ENCODE measurements at places on chromosomes 12 and 14.

DNA sequence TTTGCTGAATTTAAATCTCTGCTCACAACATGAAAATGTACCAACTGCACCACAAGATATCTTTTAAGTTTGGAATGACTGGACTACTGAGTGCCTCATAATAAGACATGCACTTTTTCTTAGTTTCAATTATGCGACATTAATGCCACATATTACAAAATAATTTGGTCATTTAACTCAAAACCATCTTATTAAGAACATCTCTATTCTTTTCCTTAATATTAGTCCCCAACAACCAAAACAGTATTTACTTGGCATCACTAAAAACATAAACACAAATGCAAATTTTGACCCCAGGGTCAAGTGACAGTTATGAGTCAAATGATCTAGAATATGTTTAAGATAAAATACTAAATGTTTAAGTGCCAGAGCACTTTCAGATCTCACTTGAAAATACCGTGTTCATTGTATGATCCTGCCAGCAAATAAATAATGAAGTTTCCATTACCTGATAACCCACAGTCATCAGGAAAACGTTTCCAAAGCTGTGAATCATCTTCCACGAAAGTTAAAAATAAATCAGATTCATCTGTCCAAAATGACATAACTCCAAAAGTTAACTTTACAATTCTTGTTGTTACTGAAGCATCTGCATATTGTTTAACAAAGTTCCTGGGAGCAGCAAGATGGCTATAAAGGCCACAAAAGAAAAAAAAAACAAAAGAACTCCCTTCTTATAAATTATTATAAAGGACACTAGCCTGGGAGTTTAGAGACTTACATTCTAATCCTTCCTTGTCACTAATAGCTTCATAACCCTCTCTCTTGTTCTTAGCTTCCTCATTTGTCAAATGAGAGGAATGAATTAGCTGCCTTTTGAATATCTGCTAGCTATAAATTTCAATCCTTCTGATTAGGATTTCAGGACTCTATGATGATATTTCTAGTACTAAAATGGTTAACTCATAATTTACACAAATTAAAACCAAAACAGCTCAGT is 30.5 kb upstream of the AP4S1 start:
- no peak for DNase-seq

DNA sequence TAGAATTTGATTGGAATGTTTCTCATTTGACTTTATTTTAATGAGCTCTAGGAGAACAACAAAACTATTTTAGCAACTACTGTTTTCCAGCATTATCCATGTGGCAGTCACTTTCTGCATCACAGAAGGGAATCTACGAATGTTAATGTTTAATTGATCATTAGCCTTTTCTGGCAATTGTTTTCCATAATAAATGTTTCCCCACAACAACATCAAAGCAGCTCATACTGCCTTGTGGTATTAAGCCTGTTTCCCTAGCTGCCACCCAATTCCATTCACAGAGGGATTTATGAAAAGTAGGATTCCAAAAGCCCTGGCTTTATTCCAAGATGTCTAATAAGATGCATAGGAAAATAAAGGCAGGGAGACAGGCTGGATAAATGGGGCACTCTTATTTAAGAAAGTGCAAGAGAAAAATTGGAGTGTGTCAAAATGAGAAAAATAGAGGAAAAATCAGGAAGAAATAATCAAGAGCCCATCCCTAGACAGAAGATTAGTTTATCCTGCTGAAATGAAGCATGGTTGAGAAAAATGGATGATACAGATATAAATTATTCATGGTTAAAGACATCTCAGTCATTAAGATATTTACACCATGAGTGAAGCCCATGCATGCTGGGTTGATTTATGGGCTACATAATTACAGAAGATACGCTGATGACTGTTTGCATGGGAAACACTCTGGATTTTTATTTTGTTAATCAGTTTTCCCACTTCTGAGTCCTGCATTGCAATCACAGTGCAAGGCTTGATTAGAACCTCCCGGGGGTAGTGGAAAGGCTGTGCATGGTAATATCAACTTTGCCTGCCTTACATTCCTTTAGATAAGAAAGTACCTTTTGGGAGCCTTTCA is 180.3 kb downstream of the HELB start:
- no peak for DNase-seq

- no peak for DNase-seq
These were observed 825 bp upstream of the CCDC85C start for GRCh38 chr14:99604766-99605298.

DNA sequence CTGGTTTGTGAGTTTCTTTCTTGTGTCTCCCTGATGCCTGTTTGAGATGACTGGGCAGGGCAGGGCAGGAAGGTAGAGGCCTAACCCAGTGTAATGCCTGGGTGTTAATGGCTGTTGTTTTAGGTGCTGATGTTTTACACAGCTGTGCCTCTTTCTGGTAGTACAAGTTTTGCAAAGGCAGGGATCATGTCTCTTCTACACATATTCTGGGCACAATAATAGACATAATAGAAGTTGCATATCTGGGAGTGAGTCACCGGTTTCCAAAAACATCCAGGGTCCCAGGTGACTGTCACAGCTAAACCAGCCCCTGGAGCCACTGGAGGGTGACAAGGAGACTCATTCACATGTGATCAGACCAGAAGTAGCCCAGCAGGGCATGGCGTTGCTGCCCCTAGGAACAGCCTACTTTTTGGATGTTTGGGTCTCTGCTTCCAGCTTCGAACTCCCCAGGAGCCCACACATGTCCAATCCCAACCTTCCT is 18.1 kb downstream of the TPCN1 start:
- DNase-seq, result no peak

GRCh38 chr14:97491697-97492096 is 694.5 kb downstream of the VRK1 start:
- no peak for DNase-seq

- no peak for DNase-seq
These were observed 46.8 kb downstream of the RNF34 start for GRCh38 chr12:121446750-121447149.

GRCh38 chr14:41446008-41446407 is 160.7 kb upstream of the LRFN5 start:
- DNase-seq, result no peak

DNA sequence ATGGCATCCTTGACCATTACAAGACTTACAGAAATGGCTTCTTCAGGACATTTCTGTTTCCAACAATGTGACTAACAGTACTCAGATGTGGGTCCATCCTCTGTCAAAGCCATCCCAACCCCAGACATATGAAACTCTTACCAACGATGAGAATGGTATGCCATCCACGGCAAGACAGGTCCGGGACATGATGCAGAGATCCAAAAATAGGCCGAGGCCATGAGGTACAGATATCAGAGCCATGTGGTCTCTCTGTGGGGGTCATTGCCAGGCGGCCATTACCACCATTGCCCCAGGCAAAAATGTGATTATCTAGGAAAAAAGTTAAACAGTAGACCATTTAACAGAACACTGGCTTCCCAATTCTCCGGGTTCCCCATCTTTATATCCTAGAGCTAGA is 27.5 kb downstream of the ZC2HC1C start:
- DNase-seq, result no peak

Measured in stimulated activated CD4-positive, alpha-beta T cell treated with anti-CD3 and anti-CD28 coated beads, Interleukin-15, amount 100 ng/mL, for 1 hour (primary cell).